ENCODE measurements at places on chromosomes 13 and 19.

DNA sequence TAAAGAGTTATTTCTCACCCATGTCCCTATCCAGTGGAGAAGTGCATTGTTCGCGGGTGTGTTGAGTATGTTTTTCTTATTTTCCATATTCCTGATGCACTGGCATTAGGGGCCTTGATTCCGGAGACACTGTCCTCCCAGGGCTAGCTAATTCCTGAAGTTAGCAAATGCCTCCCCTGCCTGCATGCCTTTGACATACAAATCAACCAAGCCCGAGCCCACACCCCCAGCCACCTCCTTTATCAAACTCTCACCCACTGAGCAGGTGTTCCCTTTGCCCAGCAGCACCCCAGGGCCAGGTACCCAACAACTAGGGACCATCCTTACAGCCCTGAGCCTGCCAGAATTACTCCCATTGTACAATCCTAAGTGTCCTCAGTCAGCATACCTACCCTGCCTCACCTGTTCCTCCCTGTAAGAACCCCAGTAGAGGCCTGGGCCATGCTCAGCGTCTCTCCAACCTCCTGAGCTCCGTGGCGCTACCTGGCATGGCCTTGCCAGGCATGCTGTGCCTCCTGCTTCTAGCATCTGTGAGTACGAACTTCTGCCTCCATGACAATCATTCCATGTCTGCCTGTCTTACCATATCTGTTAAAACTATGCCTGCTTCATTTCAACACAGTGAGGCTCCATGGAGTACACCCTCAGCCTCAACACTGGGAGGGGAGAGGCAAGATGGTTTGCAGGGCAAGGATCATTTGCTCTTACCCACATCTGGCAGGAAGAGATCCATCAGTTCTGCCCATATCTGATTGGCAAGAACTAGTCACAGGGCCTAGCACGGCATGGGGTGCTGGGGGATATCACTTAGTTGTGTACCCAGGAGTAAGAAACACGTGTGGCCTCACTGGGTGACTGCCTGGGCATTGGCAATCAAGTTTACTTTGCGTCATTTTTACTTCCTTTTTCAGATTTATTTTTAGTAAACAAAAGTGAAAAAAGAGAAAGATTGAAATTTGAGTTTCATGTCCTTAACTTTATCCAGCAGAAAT lies 203.9 kb downstream of the SHISA2 start:
- DNase-seq: no peak

GRCh38 chr19:1260749-1261537 lies 8.2 kb upstream of the CIRBP start:
- DNase-seq: peak; percentile 99

DNA sequence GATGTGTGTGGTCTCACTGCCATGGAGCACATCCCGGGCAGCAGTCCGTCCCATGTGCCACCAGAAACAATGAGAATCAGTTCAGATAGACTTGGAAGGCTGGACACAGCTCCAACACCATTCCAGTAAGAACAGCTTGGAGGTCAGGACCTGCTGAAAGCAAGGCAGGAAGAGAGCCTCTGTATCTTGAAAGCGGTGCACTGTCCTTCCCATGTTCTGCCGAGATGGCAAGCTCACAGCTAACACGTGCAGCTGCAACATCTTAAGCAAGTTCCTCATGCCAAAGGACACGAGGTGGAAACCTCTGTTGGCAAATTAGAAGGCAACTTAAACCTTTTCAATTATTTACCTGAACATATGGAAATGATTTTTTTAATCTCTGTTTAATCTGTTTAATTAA lies 175.4 kb downstream of the DLEU7 start:
- DNase-seq: no peak

DNA sequence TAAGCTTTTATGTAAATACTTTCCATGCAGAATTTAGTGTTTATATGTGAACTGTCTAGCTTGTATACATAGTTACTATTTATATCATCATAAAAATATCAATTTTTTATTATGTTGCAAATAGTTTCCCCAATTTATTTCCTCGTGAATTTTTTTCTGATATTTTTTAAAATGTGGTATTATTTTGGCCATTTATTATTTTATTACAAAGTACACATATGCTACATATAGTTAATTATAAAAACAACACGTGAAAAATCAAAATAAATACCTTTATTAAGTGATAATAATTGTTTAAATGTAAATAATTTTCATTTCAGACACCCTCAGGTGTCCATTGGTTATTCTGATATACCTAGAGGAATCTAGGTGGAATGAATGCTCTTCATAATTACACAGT lies 1394.9 kb upstream of the PRR20A start:
- no peak for DNase-seq

DNA sequence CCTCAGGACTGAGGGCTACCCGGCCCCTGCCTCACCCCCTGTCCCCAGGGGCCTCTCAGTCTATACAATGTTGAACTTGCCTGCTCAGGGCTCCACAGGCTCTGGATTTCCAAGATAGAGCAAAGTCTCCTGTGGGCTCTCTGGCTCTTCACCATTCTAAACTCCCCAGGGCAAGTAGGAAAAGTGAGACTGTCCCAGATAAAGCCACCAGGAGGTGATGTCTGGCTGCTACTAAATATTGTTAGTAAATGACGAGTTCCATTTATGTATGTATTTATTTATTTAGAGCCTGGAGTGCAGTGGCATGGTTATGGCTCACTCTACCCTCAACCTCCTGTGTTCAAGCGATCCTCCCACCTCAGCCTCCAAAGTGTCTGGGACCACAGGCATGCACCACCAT lies 73.6 kb upstream of the SIAH3 start:
- no peak for DNase-seq

GRCh38 chr19:662962-663681 lies at the start of gene RNF126:
Gene RNF126, minus strand, starts transcription at chr19:663214. Its CDS starts 93 bp downstream, at chr19:663121.
- peak; percentile 98 for DNase-seq

- no peak for DNase-seq
These were observed 51.7 kb upstream of the CYP4F8 start for GRCh38 chr19:15563325-15563794.

DNA sequence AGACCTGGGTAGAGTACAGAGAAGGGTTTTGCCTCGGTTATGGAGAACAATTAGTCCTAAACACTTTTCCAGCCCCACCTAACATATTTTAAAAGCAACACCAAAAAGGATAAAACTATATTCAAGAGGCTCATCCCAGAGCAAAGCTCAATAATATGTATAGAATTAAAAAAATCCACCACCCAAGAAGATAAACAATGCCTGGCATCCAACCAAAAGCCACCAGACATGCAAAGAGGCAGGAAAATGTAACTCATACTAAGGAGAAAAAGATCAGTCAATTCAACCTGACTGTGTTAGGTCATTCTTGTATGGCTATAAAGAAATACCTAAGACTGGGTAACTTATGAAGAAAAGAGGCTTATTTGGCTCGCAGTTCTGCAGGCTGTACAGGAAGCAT lies 39.3 kb downstream of the FGF9 start:
- DNase-seq: no peak

- DNase-seq: no peak
These were observed 242.1 kb downstream of the DACH1 start for GRCh38 chr13:71624653-71625600.

- DNase-seq: no peak
These were observed 141.3 kb downstream of the FGF9 start for GRCh38 chr13:21812192-21812626.

GRCh38 chr13:94712812-94713560 lies 641 bp upstream of the SOX21 start:
- DNase-seq: no peak

- DNase-seq: no peak
These were observed 17.0 kb upstream of the NAPA start for GRCh38 chr19:47531640-47532387.

- no peak for DNase-seq
These were observed 698.7 kb upstream of the ARGLU1 start for GRCh38 chr13:107266657-107267056.

DNA sequence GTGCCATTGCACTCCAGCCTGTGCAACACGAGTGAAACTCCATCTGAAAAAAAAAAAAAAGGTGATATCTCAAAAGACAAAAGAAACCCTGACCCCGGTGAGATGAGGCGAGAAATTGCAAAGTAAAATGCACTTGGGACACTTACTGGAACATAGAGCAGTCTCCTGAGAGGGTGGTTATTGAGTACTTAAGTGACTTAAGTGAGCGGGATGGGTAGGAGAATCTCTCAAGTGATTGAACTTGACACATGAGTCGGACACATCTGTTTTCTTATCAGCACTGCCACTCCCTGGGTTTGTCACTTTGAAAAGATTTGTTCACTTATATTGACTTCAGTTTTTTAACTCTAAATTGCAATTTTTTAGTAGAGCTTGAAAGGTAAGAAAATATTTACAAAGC lies 2.8 kb downstream of the ZNF429 start:
- no peak for DNase-seq

DNA sequence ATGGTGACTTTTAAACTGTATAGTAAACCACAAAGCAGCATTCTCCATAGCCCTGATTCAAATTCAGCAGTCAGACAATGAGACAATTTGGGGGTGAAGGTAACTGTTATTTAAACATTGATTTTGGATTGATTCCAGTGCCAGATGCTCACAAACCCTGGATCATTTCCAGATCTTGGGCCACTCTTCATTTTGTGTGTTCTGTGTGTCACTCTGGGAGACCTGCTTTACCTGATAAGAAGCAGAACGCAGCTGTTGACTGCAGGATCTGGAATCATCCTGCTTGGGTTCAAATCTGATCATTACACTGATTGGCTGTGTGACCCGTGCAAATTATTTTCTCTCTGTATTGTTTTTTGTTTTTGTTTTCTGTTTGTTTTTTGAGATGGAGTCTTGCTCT lies 4.0 kb upstream of the PCDH8 start:
- no peak for DNase-seq

GRCh38 chr13:84380866-84381265 lies 498.6 kb upstream of the SLITRK1 start:
- no peak for DNase-seq
